Left lobe of liver (tissue), 2 donors: ENCODE measurements at places on chromosomes 1 and 21.
A peak's percentile ranks its signal among the peaks of the same experiment; 100 is the strongest.

- DNase-seq, result no peak
Observed at GRCh38 chr1:171467626-171468025, 17.7 kb upstream of the PRRC2C start.

DNA sequence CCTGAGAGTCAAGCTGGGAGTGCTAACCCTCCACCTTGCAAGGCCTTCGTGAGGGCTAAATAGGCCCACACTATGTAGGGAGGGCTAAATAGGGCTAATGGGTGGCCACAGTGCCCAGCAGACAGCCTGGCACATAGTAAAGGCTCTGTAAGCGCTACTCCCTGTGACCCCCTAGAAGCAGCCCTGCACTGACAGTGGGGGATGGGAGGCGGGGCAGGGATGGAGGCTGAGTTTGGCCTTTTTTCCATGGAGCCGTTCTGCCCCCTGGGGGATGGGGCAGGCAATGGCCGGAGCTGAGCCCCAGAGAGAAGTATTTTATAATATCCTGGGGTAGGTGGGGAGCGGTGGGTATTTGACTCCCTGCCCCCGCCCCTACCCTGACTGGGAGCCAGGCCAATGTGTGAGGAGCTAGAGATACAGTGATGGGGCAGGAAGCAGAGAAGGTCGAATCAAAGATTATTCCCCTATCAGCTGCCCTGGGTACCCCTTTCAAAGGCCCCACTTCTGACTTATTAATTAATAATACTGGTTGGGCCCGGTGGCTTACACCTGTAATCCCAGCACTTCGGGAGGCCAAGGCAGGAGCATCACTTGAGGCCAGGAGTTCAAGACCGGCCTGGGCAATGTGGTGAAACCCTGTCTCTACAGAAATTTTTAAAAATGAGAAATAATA lies 42.3 kb downstream of the LACTBL1 start:
- DNase-seq, result no peak

DNA sequence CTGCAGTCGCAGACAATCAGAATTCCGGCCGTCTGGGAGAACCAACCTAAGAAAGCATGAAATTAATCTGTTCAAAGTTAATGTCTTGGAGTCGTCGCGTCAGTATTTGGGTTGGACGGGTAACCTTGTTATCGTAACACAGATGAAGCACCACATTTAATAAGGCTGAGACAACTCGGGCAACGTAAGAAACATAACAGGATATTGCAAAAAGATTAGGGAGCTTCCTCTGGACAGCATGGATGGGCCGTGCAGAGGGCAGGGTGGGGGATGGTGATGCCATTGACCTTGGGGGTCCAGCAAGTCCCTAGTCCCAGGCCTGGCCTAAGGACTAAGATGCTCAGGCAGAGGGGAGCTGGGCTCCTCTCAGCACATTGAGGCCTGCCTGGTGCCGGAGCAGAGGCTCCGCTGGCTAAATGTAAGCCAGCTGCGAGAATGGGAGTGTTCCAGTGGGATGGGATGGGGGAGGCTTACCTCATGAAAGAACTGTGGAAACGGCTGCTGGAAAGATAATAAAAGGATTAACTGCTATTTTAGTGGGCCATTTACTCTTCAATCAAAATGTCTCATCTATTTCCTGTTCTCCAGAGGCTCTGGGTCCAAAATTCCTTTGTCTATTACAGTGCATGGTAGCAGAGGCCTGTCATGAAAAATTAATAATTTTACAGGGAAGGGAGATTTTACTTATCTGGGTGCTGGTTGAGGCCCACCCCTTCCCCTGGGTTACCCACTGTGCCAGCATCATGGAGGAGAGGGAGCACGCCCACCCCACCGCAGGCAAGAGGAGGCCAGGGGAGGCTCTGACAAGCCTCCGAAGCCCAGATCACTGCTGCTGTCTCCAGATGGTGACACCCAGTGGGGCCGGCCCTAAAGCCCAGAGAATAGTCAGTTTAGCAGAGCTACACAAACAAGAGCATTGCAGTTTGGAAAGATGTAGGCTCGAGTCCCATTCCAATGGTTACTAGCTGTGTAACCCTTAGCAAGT lies 131.6 kb downstream of the DMRTB1 start:
- no peak for DNase-seq

GRCh38 chr1:201578008-201578888 lies 39.3 kb downstream of the NAV1 start:
- no peak for DNase-seq

GRCh38 chr1:207822602-207823451 lies 71.0 kb downstream of the CD46 start:
- peak; percentile 92 for DNase-seq

GRCh38 chr1:31959521-31960340 lies 21.6 kb upstream of the PTP4A2 start:
- peak; percentile 71 for DNase-seq

GRCh38 chr1:229223498-229223897 lies 47.4 kb upstream of the RAB4A start:
- peak; percentile 85 for DNase-seq

DNA sequence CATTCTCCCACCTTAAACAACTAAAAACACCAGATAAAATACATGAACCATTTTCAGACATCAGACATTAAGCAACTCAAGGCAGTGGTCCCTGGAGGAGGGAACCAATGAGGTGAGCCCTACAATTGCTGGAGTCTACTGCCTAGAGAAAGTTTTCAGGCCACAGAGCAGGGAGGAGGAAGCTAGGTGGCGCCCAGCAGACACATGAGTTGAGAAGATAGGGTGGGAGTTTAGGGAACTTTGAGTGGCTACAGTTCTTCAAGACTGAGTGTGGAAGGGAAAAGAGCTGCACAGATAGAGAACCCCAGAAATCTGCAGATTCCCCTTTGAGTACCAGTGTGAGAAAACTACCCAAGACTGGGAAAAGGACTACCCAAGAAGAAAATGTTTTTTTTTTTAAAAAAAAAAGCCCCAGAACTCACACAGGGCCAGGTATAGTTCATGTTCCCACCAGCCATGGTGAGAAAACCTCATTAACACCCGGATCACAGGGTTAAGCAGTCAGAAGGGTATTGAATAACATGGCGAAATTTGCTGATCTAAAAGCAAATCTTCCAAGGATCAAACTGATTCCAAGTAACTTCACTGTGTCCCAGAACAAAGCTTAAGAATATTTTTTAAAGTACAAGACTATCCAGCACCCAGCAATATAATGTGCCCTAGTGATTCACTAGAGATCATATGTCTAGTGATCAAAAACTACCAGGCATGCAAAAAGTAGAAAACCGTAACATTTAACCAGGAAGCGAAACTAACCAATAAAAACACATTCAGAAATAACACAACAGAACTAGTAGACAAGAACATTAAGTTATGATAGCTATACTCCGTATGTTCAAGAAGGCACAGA lies 12.0 kb downstream of the ALDH9A1 start:
- no peak for DNase-seq

- no peak for DNase-seq
Observed at GRCh38 chr1:183444243-183444642, 26.1 kb upstream of the NMNAT2 start.

- no peak for DNase-seq
Observed at GRCh38 chr1:174519844-174520243, 72.1 kb downstream of the GPR52 start.

DNA sequence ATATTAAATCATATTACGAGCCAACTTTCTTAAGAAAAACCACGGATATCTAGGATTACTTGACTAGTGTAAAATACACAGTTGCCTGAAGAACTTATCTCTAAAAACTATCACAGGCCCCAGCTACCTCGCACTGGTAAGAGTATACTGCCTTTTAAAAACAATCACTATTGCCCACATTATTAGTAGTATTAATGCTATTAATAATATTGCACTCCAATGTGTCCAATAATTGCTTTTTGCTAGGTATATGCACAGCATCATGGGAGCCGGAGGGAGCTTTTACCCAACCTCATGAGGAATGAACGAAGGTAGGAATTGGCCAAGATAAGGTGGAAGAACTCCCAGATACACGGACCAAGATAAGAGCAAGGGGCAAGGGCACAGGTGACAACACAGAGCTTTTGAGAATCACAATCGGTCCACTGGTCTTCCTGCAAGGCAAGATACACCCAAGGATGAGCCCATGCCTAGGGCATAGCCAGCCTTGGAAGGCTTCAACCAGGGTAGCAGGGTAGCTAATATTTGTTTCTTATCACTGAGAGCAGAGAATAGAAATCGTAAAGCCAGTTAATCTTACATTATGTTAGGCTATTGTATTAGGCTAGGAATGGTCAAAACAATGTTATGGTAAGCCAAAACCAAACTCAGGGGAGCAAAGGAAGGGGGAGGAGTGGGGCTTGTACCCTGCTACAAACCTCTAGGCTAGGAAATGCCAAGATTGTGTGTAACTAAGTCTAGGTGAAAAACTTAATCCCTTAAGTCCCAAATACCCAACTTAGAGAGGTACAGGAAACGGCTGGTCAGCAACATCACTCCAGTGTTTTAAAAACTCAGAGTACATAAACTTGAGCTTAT lies 9.4 kb downstream of the GLUL start:
- DNase-seq, result no peak

GRCh38 chr1:13828454-13829151 lies 128.6 kb downstream of the PRDM2 start:
- DNase-seq, result peak; percentile 46

GRCh38 chr1:59071289-59071688 lies 225.6 kb upstream of the FGGY start:
- DNase-seq, result no peak

GRCh38 chr1:108644984-108645383 lies 15.9 kb downstream of the HENMT1 start:
- DNase-seq, result no peak

- DNase-seq, result no peak
Observed at GRCh38 chr21:15407585-15407984, 322.2 kb upstream of the USP25 start.

DNA sequence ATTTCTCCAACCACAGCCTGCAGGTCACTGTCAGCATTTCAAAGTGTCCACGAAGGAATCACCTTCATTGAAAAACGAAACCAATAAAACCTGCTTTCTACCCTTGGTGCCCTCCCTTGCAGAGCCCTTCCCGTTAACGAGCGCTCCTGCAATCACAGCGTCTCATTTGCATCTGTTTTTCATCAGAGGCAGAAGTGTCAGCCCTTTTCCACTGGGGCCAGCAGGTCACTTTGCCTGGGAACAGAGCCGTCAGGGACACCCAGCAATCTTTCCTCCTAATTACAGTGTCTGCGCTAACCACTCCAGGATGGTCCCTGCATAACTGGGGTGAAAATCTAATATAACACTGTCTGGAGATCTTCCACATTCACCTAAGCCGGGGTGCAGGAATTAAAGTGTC lies 85.3 kb downstream of the PSMG1 start:
- no peak for DNase-seq

DNA sequence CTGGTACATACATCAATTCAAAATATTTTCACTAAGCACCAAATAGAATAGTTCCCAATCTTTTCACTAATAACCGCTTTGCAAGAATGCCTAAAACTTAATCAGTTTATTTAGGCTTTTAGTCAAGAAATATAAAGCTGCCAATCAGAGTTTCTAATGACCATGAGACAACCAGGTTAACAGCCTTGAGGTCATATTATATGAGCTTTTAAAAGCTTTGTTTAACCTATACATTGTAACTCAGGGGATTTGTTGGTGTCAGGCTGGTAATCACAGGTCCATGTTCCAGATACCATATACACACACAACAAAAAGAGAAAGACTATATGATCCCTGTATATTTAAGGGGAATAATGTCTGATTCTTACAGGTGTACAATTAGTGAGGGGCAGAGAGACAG lies 246.2 kb upstream of the ADGRL2 start:
- DNase-seq, result no peak

GRCh38 chr1:169809370-169810095 lies 14.8 kb upstream of the METTL18 start:
- DNase-seq, result no peak

DNA sequence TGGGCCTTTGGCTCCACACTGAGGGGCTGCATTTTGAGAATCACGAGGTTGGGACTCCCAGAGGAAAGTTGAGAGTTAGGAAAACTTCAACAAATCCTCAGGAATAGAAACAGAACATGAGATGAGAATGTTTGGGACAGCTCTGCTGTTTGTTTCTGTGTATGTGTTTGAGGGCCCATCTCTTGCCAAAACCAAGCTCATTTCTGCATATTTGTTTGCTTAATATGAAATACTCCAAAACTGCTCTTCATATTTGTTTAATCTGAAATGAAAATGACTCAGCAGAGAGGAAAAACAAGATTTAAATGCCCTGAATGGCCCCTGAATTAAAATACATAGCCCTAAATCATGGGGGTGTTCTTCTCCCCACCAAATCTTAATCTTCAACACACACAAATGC lies 78.1 kb downstream of the DDR2 start:
- DNase-seq, result no peak

DNA sequence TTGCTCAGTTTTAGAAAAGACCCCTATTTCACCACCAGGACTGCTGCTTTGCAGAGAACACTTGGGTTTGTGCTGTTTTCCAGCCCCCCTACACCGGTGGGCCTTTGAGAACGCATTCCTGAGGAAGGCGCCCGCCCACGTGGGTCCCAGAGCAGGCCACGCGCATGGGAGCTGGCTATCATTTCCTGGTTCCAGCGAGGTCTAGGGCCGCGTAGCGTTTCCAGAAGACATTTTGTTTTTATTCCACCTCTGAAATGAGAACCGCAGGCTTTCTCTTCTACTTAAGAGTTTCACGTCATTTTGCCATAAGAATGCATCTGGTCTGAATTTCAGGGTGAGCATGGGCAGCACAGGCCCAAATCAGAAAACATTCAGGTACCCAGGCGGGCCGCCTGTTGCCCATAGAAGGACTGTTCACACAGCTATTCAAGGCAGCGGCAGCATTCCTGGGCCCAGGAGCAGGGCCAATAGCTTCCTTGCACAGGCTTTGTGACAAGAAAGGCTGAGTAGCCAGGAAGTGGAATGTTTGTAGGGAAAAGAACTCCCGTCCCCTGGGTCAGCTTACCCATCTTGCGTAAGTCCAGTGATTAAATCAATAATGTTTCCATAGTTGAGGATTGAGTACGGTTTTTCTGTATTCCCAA lies 1.4 kb upstream of the KLHL21 start:
- DNase-seq, result peak; percentile 88

DNA sequence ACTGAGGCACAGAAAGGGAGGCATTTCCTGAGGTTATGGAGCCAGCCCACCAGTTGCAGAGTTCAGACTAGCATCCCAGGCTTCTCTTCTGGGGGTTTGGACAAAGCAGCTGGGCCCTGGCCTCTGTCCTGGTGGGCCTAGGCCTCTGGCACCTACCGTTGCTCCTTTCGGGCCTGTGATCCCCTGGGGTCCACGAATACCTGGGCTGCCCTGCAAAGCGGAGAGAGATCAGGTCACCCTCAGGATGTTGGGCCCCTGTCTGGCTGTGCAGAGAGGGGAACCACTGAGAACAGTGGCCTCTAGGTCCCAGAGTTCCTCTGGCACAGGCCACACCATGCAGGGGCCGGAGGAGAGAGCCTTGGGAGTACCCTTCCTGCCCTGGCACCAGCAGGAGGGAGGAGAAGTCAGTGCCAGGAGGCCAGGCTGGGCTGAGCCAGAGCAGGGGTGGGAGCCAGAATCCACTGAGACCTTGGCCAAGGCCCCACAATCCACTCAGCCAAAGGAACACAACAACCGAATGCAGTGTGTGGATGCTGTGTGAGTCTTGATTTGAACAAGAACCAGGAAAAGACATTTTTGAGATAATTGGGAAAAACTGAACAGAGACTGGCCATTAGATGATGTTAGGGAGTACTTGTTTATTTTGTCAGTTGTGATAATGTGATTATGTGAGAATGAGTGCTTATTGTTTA lies 8.9 kb downstream of the COL9A2 start:
- DNase-seq, result no peak
